ENCODE measurements at places on chromosomes 13 and 19.

DNA sequence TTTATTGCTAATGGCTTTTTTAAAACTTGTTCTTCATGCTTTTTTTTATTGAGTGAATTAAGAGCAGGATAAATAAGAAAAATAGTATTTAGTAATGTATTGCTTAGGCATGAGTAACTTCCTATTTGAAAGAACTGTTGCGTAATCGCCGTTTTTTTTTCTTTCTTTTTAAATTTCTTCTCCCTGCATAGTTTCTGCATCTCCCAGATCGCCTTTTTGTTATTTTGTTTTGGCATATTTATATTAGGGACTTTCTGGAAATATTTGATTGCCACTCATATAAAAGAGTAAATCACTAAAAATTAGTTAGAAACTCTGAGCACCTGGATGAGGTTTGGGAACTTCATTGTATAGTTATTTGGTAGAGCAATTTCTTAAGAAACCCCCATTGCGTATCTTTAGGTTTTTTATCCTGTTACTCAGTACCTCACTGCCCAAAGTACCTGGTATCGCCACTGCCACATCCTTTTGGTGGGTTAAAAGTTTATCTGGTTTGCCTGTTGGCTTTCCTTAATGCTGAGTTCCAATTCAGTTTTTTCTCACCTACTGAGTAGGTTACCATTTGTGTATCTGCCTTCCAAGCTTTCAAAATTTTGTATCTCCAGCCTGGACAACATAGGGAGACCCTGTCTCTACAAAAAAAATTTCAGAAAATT, 36.2 kb upstream of the LPAR6 start:
- peak; percentile 54 for DNase-seq

DNA sequence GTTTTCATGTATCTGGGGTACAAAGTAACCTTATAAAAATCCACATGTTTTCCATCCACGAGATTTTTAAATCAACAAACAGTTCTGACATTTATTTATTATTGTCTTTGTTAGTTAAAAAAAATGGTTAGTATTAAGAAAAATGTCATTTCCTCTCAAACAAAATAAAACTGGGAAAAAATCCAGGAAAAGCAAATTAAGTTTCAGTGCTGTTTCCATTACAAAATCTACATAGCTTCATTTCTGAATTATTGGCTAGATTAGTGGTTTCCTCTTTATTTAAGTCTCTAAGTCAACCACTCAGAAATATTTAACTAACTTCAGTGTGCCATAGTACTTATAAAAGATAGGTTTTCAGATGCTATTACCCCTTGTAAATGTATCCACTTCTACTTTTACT, 49.1 kb downstream of the MZT1 start:
- no peak for DNase-seq

GRCh38 chr13:106176117-106176516, 359.3 kb downstream of the EFNB2 start:
- DNase-seq, result no peak

DNA sequence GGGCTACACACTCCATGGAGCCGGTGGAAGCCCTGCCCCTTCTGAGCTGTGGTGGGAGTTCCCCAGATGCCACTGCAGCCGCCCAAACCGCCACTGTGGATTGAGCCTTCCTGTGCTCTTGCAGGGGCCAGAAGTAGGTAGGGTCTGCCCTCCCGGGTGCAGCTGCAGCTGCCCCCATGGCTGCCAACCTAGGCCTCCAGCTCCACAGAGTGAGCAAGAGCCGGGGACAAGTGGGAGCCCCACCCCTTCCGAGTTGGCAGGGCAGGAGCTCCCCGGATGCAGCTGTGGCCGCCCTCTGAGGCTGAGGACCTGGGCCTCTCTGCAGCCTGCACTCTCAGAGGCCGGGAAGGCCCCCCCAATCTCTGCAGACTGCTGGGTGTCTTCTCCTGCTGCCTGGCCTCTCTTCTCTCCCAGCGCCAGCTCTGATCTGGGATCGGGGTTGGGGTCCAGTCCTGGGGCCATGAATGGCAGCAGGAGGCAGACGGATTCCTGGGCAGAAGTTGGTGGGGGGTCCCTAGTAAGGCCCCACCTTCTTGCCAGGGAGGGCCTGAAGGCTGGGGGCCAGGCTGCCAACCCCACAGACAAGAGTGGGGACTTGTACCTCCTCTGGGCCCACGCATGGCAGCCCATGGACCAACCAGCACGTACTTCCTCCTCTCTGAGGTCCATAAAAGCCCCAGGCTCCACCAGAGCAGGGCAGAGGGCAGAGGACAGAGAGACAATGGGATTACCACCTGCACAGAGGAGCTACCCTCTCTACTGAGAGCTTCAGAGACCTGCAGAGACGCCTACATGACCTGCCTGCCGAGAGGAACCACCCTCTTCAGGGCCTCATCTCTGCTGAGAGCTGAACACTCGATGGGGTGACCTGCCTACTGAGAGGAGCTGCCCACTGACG, 28.9 kb downstream of the AP2S1 start:
- peak; percentile 73 for DNase-seq

- DNase-seq, result no peak
Observed at GRCh38 chr13:106879806-106880205, 311.9 kb upstream of the ARGLU1 start.

- no peak for DNase-seq
Observed at GRCh38 chr19:49924004-49924880, 4.8 kb upstream of the ATF5 start.

DNA sequence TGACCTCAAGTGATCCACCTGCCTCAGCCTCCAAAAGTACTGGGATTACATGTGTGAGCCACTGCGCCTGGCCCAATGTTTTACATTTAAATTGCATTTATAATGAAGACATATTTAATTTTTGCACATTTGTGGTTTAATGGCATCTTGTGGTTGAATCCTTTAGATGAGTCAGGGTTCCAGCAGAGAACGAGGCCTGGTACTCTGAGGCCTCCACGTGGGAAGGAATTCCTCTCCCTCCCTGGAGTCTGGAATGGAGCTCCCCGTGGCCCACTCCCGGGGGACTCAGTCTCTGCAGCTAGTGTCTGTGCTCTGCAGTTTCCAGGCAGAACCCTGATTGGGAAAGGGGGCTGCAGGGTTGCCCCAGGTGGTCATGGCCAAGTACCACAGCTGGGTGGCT, 24.2 kb downstream of the ZFR2 start:
- DNase-seq, result no peak

DNA sequence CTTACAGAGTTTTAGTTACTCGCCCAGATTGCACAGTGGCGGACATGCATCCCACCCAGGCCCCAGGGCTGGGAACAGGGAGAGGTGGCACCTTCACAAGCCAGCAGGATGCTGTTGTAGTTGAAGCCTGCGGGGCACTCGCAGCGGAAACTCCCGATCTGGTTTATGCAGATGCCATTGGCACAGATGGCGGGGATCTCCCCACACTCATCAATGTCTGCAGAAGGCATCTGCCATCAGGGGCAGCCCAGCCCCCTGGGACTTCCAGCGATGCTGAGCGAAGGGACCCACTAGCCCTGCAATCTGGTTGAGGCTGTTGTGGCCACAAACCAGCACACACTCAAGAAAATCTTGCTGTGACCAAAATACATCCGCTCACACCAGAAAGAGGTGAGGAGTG, 44.6 kb downstream of the CCL25 start:
- DNase-seq, result no peak

- no peak for DNase-seq
Observed at GRCh38 chr19:48548253-48548911, 3.6 kb upstream of the SULT2B1 start.

GRCh38 chr19:31095100-31095804, 254.0 kb downstream of the TSHZ3 start:
- DNase-seq, result no peak

DNA sequence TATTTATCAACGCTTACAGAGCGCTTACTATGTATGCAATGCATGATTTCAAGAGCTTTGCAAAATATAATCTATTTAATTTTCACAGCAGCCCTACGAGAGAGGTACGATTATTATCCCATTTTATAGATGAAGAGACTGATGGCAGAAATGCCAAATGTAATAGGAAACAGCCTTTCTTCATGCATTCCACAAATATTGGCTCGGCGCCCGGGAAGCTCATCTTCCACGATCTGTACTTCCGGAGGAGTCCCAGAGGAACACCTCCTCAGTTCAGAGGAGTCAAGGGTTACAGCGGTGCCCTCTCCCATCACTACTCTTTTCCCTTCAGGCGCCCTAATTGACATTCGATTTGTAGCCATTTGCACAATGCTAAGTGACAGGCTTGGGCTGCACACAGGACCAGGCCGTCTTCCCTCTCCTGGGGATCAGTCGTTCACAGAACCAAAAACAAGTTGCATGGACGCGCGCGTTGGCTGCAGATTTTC, 1.1 kb upstream of the ARHGAP35 start:
- DNase-seq, result no peak

DNA sequence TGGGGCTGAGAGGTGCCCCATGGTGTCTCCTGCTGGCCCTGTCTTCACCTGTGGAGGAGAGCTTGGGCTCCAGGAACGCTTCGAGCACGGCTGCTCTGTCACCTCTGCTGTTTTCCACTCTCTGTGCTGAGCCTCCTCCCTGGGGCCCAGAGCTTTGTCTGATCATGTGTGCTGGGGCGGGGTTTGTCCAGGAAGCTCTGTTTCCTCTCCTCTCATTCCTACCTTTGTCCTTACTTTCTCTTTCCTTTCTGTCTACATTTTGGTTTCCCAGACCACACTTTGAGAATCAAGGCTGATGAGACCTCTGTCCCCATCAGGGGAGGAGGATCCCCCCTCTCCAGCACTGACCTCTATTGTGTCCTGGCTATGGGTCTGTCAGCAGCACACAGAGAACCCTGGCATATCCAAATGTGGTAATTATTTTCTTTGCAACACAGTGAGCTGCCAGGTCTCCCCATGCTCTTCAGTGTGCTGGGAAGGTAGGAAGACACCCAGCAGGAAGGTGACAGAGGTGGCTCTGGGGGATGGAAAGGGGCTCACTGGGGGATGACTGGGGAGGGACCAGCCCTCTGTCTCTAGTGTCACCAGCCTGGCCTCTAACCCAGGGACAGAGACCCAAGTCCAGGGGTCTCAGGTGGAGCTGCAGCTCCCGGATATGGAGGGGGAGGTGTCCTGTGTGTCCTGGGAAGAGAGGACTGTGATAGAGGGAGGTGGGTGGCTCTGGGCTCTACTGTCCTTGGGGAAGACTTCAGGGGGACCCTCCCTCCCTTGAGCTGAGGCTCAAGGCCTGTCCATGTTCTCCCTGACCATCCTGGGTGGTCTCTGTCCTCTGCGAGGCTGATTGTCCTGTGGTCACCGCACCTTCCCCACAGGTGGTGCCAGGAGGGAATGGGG, at the start of gene CEACAM1:
Gene CEACAM1 (minus strand): TSS at position 128 of the 894 bp plus-strand sequence. CDS start 107 bp downstream, at position 21.
- DNase-seq, result no peak

- no peak for DNase-seq
Observed at GRCh38 chr19:52258426-52258825, 11.0 kb upstream of the ZNF766 start.
